Erythroblast (primary cell): ENCODE measurements at places on chromosomes 2 and 18.

GRCh38 chr2:98404556-98405250 is 40.0 kb upstream of the INPP4A start:
- no peak for DNase-seq

GRCh38 chr2:10830641-10831399 is 18.2 kb upstream of the PDIA6 start:
- no peak for DNase-seq

- DNase-seq: no peak
These were observed 30.1 kb upstream of the CTAGE1 start for GRCh38 chr18:22447792-22448191.

DNA sequence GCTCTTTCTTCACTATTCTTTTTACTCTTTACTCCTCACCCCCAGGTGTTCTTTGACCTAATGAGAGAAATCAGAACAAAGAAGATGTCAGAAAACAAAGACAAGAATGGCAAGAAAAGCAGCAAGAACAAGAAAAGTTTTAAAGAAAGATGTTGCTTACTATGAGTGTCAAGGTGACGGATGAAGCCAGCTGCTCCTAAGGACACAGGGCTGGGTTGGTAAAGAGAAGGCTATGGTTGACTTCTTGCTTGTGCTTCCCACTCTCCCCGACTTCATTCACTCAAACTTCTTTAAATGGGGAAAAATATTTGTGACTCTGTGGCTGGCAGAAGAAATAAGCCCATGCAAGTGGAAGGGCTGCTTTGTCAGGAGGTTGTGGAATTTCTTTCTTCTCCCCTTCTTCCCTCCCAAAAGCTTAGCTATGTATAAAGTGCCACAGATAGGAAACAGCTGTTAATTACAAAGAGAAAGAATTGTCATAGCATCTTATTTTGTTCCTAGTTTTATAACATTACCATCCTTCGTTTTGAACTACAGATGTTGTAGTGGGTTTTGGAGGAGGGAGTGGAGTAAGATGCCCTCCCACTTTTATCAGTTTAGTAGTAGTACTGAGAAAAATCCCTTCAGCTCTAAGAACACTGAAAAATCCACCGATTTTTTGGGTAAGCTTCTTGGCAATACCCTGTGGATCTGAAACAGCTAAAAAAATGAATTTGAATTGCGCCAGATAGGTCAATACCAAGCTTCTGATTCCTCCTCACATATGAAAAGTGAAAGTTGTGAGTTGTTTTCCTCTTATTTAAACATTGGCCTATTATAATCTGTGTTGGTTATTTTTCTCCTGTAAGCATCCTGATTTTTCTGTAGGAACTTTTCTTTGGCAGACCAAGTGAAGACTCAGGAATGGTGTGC is 40.7 kb downstream of the RALB start:
- DNase-seq: no peak

DNA sequence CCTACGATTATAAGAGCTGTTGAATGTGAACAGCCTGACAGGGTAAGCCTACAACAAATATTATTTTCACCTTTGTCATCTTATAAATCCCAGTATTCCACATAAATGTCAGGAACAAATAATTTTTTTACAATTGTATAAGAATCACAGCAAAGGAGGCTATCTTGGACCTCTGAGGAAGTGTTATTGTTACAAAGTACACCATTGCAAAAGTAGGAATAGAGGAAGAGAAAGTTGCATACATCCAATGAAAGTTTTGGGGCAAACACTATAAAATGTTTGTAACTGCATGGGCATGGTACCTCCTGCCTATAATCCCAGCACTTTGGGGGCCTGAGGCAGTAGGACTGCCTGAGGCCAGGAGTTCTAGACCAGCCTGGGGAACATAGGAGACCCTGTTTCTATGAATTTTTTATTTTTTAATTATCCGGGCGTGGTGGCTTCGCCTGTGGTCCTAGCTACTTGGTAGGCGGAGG is 715 bp upstream of the MEMO1 start:
- no peak for DNase-seq

DNA sequence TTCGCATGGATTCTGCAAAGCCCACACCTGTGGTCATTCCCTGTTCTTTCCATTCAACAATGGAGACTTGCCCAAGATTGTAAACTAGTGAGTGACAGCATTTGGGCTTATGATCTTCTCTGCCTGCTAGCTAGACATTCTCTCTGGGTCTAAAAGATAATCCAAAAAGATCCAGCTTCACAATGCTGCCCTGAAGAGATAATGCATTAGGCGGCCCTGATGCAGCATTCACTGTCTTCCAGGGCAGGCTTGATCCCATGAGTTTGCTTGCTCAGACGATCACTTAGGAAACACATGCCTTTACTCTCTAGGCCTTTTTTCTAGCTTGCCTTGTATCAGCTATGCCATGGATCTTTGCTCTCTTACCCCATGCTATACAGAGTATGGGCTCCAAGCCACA is 196.1 kb downstream of the SETBP1 start:
- no peak for DNase-seq
